Stimulated activated CD4-positive, alpha-beta T cell treated with anti-CD3 and anti-CD28 coated beads, Interleukin-4, amount 100 ng/mL, for 24 hours (primary cell): ENCODE measurements at places on chromosomes 1 and 21.

DNA sequence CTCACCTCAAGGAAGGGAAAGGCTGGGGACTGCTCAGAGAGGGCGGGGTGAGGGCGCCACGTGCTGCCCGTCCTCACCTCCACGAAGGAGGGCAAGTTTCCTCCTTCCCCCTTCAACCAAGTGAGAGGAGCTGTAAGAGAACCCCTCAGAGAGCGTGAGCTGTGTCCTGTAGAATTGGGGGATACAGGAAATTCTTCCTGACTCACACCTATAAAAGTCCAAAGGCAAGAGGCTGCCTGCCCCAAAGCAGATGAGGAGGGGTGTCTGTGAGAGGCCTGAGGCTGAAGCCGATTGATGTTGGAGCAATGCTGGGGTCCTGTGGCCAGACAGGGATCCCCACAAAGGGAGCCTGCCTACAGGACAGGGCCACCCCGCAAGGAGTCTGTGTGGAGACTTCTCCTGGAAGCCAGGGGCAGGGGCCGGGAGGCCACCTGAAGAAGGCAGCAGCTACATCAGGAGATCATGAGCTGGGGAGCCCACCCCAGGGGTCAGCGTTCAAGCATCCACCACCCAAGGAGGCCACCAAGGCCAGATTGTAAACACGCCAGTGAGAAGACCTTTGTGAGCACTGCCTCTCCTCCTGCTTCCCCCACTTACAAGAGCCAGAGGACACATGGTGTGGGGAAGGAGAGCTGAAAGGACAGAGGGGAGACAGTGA is 27.7 kb downstream of the S100A6 start:
- no peak for DNase-seq

- DNase-seq, result no peak
Observed at GRCh38 chr1:36554323-36554628, 71.6 kb upstream of the CSF3R start.

GRCh38 chr21:15592271-15592860 is 137.4 kb upstream of the USP25 start:
- peak; percentile 12 for DNase-seq

DNA sequence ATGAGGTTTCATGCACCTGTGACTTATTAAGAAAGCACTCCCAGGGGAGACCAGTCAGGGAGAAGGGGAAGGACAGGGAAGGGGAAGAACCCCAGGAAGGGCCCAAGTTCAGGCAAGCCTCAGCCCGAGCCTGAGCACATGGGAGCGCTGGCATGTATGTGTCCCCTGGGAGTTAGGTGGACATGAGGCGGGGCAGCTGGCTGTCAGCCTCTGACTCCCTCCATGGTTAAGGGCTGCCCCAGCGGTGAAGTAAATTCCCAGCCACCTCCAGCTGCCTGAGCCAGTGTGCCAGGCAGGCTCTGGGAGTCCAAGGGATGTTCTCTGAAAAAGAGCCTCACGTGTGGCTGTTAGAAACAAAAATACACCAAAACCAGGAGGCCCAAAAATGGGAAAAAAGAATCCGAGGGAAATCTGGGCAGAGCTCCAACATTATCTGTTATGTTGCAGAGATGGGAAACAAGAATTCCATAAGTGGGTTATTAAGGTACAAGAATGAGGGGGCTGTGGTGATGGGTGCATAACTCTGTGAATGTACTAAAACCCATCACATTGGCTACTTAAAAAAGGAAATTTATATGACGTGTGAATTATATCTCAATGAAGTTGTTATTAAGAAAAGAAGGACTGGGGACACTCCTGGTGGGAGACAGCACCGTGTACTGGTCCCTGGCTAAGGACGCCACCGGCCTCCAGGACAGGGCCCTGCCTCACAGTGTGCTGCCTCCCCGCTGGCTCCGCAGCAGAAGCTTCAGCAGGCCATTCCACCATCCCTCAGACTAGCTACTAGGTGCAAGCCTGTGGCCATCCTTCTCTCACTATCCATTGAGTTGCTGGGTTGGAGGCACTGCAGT is 18.7 kb downstream of the DMRTB1 start:
- no peak for DNase-seq

DNA sequence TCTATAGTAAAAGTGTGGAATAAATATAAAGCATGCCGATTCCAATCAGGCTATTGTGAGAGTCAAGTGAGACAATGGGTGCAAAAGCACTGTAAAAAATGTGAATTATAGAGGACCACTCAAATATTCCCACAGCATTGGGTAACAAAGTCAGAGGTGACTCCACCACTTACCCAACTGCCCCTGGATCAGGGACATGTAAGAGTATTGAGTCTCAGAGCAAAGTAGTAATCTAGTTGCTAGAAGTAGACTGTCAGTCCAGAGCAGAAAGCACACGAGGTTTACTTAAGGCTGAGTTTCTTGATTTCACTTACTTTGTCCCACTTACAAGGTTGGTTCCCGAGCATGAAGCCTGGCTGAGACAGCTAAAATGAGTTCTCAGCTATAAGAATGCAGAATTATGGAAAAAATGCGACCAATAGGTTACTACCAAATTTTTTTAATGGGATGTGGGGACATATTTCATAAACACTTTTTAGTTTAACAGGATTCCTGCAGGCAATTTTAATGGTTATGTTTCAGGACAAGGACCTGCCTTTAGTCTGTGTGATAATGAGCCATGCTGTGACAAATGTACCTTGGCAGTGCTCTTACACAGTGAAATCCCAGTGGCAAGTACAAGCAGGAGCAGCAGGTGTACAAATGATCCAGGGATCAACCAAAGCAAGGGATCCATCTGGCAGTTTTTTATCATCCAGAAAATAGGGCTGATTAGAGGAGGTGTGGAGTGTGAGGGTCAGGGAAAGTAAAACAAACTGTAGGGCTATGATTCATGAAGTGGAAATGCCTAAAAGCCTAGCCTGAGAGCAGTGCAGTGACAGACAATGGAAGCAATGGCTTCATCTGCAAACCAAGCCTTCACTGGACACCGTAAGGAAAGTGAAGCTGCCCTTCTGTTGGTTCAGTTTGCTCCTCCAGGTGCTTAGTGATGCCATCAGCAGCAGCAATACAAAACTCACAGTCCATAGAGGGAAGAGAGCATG is 156.2 kb upstream of the SPAG17 start:
- no peak for DNase-seq

DNA sequence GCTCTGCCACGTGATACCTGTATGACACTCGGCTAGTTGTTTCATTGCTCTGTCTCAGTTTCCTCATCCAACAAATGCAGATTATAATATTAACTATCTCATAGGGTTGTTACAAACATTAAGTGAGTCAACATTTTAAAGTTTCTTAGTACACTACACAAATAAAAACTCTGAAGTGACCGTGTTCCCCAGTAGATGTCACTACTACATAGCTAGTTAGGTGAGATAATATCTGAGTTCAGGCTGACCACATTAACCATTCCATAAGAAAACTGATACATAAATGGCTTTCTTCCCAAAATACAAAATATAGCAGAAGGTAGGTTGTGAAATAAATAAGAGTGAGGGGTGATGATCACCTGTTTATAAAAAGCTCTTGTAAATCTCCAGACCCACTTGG is 214.1 kb downstream of the NUF2 start:
- no peak for DNase-seq
